ENCODE measurements at places on chromosomes 7 and 10.

GRCh38 chr10:123743441-123744223 lies 77.5 kb downstream of the GPR26 start:
- ATAC-seq, result no peak

DNA sequence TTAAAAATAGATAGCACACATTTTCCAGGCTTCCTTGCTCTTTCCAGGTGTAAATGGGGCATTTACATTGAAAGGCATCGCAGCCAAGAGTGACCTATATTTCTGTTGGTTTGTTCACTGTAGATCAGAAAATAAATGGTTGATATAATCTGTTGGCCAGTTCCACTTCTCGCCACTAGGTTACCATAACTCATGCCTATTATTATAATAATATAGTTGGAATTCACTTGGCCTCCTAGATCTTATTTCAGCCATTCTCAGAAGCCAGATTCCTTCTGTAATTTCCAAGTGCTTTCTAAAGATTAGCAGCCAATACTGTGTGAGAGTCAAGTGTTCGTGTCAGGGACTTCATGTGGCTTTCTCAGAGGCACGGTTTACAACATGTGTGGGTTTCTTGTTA lies 179.5 kb downstream of the DNAH11 start:
- ATAC-seq, result no peak

DNA sequence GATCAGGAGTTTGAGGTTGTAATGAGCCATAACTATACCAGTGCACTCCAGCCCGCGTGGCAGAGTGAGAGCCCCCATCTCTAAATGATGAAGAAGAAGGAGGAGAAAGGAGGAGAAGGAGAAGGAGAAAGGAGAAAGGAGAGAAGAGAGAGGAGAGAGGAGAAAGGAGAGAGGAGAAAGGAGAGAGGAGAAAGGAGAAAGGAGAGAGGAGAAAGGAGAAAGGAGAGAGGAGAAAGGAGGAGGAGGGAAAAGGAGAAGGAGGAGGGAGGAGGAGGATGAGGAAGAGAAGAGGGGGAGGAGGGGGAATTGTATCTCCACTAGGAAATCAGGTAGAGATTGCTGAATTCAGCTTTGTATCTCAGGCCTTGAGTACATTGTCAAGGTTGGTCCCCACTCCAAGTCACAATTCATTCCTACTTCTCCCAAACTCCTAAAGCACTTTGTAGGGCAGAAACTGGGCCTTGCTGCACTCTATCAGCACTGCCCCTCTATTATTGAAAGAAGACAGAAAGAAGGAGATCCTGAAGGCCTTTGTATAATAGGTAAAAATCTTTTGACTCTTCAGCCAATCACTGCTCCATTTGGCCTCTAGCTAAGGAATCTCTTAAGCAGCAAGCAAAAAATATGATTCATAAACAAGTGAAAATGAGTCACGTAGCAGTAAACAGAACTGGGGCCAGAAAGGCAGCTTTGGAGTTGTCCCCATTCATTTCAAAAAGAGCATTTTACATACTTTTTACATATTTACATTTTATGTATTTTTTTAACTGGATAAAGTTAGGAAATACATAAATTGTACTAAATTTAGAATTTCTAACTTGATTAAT lies 178.0 kb downstream of the IMMP2L start:
- ATAC-seq, result no peak

- no peak for ATAC-seq
Measured at GRCh38 chr7:68173513-68173912, 1176.9 kb downstream of the TYW1 start.

GRCh38 chr10:69696073-69696731 lies 66.2 kb downstream of the FAM241B start:
- ATAC-seq, result no peak

GRCh38 chr7:16841681-16842080 lies 36.9 kb upstream of the AGR2 start:
- ATAC-seq, result no peak

- ATAC-seq, result no peak
Measured at GRCh38 chr10:4914213-4914850, 48.9 kb upstream of the AKR1C1 start.

DNA sequence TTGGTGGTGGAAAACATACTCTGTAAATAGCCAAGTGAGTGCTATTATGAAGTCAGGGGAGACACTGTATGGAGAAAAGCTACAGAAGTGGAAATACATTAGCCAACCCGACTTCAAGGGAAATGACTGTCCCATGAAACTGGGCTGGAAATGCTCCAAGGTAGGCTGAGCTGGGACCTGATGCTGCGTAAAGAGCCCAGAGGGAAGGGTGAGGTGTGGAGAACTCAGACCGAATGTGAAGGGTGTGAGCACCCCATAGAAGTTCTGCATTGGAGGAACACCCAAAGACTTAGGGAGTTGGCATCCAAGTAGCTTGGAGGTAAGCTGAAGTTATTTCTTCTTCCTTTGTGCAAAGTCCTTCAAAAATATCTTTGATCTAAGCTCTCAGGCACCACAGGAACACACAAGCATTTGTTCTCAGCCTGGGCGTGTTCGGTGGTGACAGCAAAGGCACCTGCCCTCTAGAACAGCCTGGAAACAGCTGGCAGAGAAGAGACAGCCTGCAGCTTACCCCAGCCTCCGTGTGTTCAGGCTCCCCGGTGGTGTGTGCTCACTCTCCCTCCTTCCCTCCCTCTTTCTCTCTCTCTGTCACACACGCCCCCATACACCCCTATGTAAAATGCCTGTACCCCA lies 19.1 kb upstream of the GJD4 start:
- ATAC-seq, result peak; percentile 74

GRCh38 chr10:97861924-97862323 lies 12.3 kb downstream of the GOLGA7B start:
- no peak for ATAC-seq

- ATAC-seq, result no peak
Measured at GRCh38 chr10:26690731-26691475, 6.6 kb upstream of the PDSS1 start.

- ATAC-seq, result peak; percentile 11
Measured at GRCh38 chr10:100340948-100341847, 5.8 kb upstream of the SCD start.

DNA sequence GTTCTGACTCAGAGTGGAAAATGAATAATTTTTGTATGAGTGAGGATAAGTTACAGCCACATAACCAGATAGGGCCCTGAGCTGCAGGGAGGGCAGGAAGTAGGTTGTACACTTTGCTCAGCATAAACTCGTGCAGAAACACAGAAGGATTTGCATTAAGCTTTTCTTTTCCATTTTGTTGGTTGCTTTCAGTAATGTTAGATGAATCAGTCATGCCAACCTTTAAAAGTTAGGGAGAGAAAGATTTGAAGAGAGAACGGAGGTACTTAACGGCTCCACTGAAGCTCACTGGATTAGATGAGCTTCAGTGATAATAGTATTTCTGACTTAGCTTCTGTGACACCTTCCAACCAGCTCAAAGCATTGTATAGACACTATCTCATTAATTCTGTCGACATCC lies 348.1 kb downstream of the GATA3 start:
- ATAC-seq, result no peak

DNA sequence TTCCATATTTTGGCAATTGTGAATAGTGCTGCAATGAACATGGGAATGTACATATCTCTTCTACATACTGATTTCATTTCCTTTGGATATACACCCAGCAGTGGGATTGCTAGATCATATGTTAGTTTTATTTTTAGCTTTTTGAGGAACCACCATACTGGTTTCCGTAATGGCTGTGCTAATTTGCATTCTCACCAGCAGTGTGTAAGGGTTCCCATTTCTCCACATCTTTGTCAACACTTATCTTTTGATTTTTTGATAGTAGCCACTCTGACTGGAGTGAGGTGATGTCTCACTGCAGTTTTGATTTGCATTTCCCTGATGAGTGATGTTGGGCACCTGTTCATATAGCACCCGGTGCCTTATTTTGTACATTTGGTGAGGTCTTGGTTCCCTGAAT lies 519.6 kb downstream of the REEP3 start:
- ATAC-seq, result no peak

DNA sequence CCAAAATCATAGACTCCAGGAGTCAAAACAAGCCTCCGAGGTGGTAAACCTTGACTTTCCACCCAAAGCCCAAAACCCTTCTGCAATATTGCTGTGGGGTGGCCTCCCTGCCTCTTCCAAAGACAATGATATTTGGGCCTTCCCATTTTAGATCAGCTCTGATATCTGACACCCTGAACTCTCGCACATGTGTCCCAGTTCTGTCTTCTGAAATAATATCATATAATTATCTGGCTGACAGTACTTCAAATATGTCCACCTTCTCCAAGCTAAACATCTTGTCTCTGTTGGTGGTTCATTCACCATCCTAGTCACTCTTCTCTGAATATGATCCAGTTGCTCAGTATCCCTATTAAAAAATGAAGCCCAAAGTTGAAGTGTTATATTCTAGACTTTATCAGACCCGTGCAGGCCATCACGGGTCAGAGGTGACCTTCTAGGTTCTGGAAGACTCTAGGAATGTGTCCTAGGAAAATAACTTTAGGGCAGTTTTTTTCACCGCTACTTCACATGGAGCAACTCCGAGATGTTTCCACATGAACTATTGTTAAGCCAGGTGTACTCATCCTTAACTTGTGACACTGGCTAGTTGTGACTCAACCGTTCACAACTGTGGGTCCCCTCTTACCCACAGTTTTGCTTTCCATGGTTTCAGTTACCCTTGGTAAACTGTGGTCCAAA lies 6.3 kb downstream of the TECTB start:
- ATAC-seq, result no peak

DNA sequence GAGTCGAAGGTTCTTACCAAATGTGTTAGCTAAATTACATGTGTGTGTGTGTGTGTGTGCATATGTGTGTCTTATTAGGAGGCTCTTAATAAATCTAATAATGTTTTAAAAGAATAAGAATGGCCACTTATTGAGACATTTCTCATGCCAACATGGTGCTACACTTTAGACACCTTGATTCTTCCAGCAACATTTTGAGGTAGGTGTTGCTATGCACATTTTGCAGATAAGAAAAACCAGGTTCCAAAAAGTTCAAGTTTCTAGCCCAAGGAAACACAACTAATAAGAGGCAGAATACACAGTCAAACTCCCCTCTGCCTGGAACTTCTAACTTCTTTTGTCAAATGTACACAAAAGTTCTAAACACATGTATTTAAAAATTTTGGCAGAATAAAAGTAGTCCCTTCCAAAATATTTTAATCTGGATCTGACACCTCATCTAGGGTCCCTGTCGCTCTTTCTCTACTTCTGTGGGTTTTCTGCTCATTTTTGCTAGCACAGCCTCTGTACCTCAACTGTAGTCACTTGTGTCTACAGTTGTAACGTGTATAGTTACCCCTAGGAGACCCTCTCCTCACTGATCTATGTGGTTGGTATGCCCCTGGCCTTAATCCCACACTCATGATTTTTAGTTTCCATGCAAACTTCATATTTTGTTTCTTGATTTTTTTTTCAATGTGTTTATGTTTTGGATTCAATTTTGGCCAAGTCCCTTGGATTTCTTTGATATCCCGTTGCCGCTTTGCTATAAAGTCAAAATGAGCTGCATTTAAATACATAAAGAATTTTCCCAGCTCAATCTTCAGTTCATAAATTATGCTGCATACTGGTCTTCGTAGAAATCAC lies 4.3 kb downstream of the ANKRD1 start:
- ATAC-seq, result no peak

- ATAC-seq, result peak; percentile 78
Measured at GRCh38 chr7:122833888-122834570, 52.2 kb downstream of the CADPS2 start.

DNA sequence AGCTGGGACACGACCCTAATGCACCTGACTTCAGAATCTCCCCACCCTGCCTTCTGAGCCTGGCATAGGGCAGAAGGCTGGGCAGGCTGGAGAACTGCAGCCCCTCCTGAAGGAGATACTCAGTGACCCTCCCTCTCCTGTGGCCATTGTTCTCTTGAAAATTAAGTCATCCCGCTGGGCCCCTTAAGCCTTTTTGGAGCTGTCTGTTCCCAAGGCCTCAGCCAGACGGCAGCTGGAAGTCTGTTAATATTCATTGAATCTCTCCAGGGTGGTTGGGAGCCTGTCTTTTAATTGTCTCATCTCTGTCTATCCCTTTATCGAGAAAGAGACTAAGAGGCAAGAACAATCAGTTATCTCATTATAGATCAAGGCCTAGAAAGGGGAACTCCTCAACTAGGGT lies 118.1 kb upstream of the PCBD1 start:
- ATAC-seq, result no peak

GRCh38 chr10:72932259-72933015 lies 22.2 kb downstream of the PLA2G12B start:
- ATAC-seq, result no peak

- ATAC-seq, result no peak
Measured at GRCh38 chr10:110972231-110973134, 53.1 kb downstream of the SHOC2 start.

GRCh38 chr7:129597672-129598071 lies 13.8 kb upstream of the NRF1 start:
- ATAC-seq, result no peak

DNA sequence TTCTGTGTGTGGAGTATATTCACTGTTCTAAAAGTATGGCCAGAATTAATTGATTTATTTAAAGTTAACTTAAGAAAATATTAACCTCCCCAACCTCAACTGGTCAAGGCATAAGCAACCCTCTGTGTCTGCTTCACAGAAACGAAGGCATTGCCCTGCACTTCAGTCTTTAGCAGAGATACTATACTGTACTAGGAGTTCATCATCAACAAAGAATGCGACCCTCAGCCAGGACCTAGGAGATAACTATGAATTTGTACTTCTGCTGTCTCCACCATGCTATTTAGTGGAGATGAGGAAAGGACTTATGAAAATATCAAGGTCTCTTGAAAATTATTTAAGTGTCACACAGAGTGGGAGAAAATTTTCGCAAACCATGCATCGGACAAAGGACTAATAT lies 35.7 kb upstream of the SEMA3D start:
- ATAC-seq, result no peak

- ATAC-seq, result no peak
Measured at GRCh38 chr7:7694542-7694941, 23.9 kb downstream of the RPA3 start.

GRCh38 chr7:84324136-84324630 lies 129.6 kb upstream of the SEMA3A start:
- no peak for ATAC-seq

DNA sequence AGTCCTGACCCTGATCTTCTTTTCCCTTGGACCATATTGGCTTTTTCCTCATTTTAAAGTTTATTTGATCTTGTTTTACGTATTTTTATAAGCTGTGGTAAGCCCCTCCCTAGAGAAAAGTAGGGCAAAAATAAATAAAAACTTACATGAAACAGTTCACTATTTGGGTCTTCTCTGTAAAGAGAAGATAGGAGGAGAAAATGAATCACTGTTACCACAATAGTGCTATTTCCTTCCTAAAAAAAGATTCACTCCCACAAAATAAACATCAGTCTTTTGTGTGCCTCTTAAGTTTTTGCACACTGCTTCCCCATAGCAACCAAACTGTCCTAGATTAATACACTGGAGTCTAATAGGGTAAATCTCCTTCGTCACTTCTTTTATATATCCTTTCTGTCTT lies 1.4 kb upstream of the SVIL start:
- peak; percentile 74 for ATAC-seq

Data from motor neuron (in vitro differentiated cells).